ENCODE measurements at places on chromosomes 4 and X.
A peak's percentile ranks its signal among the peaks of the same experiment; 100 is the strongest.

DNA sequence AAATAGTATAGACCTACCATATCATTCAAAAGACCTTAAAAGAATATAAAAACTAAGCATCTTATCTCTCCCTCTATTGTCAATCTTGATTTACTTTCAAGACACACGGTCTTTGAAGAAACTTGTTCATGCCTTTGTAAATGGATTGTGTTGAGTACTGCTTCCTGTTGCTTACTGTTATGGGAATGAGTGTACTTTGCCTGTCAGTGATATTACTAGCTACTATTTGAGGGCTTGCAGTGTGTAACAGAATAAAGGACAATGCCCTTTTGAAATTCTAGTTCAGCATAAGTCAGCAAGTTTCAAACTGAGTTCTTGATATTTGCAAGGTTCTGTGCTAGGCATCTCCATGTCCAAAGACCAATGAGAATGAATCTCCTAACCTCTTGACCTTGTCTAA, 36.0 kb downstream of the CDKL5 start:
- no peak for DNase-seq

GRCh38 chr4:21765810-21766407, 182.7 kb downstream of the KCNIP4 start:
- peak; percentile 58 for DNase-seq

DNA sequence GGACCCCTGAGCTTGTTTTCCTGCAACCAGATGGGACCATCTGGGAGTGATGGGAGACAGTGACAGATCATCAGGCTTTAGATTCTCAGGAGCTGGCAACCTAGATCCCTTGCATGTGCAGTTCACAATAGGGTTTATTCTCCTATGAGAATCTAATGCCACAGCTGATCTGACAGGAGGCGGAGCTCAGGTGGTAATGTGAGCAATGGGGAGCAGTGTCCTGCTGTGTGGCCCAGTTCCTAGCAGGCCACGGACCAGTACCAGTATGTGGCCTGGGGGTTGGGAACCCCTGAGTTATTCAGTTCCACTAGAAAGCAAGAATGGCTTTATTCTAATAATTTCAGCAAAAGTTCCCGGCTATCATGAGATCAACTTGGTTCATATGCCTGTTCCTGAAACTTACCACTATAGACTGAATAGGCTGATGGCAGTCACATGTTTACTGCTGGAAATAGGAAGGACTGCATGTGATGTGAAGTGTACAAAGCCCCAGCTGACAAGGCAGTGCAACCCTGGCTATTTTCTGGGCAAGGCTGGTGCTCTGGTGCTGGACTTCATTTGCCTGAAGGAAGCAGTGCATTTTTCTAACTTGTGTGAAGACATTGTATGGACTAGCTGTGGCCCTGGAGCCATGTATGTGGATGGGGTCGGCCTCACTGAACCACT, 107.2 kb downstream of the SPRY1 start:
- no peak for DNase-seq

GRCh38 chr4:148420397-148420796, 21.8 kb downstream of the NR3C2 start:
- no peak for DNase-seq

- DNase-seq: no peak
Observed at GRCh38 chr4:98305576-98305975, 44.4 kb downstream of the RAP1GDS1 start.

DNA sequence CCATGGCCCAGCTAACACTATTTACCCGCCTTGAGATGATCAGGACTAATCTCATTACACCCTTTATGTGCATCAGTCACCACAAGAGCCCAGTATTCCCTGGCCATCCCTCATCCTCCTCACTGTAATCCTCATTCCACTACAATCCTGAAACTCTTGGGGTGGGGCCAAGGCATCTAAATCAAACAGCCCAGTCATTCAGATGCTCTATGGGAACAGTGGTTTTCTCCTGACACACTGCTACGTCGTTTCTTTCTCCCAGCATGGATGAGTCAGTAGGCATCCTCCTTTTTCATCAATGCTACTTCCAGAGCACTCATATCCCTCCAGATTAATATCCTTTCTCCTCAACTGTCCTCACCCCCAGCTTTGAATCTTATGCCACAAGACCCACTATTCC, 5.6 kb downstream of the SDAD1 start:
- DNase-seq: no peak

DNA sequence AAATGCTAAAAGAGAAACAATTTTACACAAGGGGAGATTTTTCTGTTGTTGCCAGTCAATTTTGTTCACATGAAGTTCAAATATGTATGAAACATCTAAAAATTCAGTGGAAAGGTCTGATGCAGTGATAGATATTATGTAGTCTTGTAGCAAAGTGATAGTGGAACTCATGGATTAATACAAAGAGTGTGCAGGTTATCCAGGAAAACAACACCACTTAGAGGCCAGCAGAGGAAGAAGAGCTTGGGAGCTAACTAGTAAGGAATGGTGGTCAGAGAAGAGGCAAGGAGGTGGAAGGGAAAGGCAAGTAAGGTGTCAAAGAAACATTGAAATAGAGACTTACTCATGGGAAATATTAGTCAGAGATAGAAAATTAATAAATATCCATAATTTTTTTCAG, 395.6 kb downstream of the MAPK10 start:
- DNase-seq: no peak

GRCh38 chr4:74830928-74831327, 36.6 kb upstream of the BTC start:
- peak; percentile 21 for DNase-seq

GRCh38 chr4:3517731-3518510, 14.3 kb downstream of the LRPAP1 start:
- DNase-seq: no peak

Data from NAMALWA (cell line).